Ovary (tissue), 10 donors: ENCODE measurements at places on chromosomes 5 and 9. TPM values are rescaled to one million over a fixed set of nuclear protein-coding genes. Genes with fewer than 3 reads are reported as not detected.

DNA sequence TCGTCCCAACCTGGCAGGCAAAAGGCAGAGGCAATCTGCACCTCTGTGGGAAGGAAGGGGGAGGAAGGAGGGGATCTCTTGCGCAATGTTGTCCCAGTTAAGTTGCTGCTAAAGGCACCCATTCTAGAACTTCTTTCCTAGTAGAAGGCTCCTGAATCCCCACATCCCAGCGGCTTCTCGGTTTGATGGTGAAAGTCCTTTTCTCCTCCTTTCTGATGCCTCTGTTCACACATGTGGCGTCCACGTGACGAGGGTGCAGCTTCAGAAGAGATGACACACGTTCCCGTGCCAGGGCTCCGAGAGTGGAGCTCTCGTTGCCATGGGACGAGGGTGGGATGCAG lies 96.9 kb upstream of the FCN2 start:
- H3K27ac ChIP-seq: no peak overlapping the region
- no peak overlapping the region for H3K4me3 ChIP-seq
- no peaks in the 10 kb centered on the region for H3K4me1 ChIP-seq
- peak; percentile 64 for DNase-seq
- H3K36me3 ChIP-seq: no peaks in the 10 kb centered on the region
- no peaks in the 10 kb centered on the region for H3K27me3 ChIP-seq

DNA sequence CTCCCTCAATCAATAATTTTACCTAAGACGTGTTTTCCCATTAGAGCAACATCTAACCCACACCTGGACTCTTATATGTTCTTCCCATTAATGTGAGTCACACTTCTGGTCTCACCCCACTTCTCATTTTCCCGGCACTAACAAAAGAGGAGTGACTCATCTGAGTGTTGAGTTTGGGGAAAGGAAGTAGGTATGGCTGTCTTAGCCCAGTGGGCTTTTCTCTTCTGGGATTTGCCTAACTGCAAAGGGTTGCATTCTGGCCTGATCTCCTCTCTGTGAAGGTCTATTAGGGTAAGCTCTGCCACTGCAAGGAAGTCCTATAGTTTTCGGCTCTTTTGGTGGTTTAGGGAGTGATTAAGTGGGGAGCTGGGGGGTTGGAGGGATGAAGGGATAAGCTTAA lies 195.6 kb downstream of the KIAA0825 start:
- no peak for DNase-seq
- no peak overlapping the region for H3K4me3 ChIP-seq
- H3K27ac ChIP-seq: no peak overlapping the region
- H3K4me1 ChIP-seq: no peaks in the 10 kb centered on the region
- no peaks in the 10 kb centered on the region for H3K36me3 ChIP-seq
- H3K27me3 ChIP-seq: no peaks in the 10 kb centered on the region

GRCh38 chr9:35994959-35995358 lies 37.0 kb upstream of the OR2S2 start:
- no peak overlapping the region for H3K27ac ChIP-seq
- no peak overlapping the region for H3K4me3 ChIP-seq
- H3K27me3 ChIP-seq: no peaks in the 10 kb centered on the region
- H3K4me1 ChIP-seq: no peaks in the 10 kb centered on the region
- no peak for DNase-seq

Gene PTGES
- total RNA-seq: 1.8 TPM

Gene RASEF
- total RNA-seq: 0.08 TPM

Gene PLCXD3
- 44.4 TPM for total RNA-seq

Gene PCDHGC4
- 3.6 TPM for total RNA-seq

- no peak for DNase-seq
- H3K4me1 ChIP-seq: no peaks in the 10 kb centered on the region
- H3K36me3 ChIP-seq: no peaks in the 10 kb centered on the region
- no peaks in the 10 kb centered on the region for H3K27me3 ChIP-seq
Observed at GRCh38 chr5:123997462-123998215, 485.7 kb downstream of the CSNK1G3 start.

DNA sequence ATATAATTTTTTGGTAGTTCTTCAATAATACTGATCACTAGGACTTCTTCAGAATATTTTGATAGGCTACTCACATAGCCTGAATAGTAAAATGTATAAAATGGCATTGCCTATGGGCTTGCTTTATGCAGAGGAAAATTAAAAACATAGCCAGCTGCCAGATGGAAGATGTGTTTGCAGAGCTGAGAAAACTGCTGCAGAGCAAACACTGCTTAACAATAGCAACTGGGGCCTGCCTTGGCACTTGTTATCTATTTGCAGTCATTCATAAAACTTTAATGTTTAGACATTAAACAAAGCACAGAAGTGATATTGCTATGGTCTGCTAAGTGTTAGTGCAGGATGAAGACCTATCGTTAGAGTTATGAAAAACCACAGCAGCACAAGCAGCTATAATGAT lies 151.5 kb upstream of the SMC2 start:
- no peak overlapping the region for H3K4me3 ChIP-seq
- DNase-seq: no peak
- no peaks in the 10 kb centered on the region for H3K36me3 ChIP-seq
- H3K4me1 ChIP-seq: no peaks in the 10 kb centered on the region
- no peak overlapping the region for H3K27ac ChIP-seq
- H3K27me3 ChIP-seq: no peaks in the 10 kb centered on the region

DNA sequence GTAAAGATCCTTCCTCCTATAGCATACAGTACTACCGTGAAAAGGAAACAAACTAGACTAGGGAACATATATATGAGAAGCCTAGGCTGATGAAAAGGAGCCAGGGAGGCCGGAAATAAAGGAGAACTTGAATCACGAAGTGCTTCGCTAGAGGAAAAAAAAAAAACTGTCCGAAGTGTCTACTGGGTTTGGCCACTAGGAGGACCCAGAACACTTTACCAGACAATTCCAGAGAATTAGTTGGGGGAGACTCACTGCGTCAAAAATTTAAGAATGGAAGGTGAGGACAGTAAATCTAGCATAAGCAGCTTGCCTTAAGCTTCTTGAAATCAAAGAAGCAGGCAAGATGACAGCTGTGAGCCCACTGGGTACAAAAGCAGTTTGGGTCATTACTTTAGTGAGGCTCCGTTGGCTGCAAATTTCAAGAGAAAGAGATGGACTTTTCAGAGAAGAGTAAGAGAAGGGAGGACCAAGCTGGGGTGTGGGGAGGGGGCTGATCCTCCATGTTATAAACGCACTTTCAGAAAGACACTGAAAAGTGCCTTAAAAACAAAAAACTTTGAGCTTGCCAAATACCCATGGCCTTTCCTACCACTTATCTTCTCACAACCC lies 47.4 kb downstream of the P4HA2 start:
- H3K27me3 ChIP-seq: no peaks in the 10 kb centered on the region
- no peaks in the 10 kb centered on the region for H3K36me3 ChIP-seq
- no peaks in the 10 kb centered on the region for H3K4me1 ChIP-seq
- H3K27ac ChIP-seq: no peak overlapping the region
- DNase-seq: no peak
- no peak overlapping the region for H3K4me3 ChIP-seq

GRCh38 chr5:105868038-105868780 lies 1802.5 kb downstream of the EFNA5 start:
- DNase-seq: no peak
- no peaks in the 10 kb centered on the region for H3K27me3 ChIP-seq
- H3K27ac ChIP-seq: no peak overlapping the region
- no peaks in the 10 kb centered on the region for H3K36me3 ChIP-seq
- H3K4me1 ChIP-seq: peaks cover 3% of the 10 kb centered on the region

Gene LCN15
- total RNA-seq: not detected

DNA sequence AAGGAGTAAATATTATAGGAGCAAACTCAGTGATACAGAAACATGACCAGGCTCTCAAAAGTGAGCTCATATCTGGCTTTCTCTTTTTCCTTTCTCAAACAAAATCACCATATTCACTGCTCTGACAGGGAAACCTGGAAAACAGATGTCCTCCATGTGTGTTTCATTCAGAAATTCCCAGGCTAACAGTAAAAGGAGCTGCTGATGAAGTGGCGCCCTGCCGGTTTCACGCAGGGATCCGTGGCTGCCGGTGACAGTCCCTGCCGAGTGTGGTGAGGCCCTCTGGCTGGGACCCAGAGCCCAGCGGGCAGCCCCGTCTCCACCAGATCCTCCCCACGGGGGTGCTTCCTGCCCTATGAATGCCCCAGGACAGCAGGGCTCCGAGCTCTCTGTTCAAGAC lies 208.1 kb downstream of the GNA14 start:
- H3K27me3 ChIP-seq: no peaks in the 10 kb centered on the region
- no peak overlapping the region for H3K4me3 ChIP-seq
- peaks cover 3% of the 10 kb centered on the region for H3K4me1 ChIP-seq
- no peaks in the 10 kb centered on the region for H3K36me3 ChIP-seq
- no peak overlapping the region for H3K27ac ChIP-seq

DNA sequence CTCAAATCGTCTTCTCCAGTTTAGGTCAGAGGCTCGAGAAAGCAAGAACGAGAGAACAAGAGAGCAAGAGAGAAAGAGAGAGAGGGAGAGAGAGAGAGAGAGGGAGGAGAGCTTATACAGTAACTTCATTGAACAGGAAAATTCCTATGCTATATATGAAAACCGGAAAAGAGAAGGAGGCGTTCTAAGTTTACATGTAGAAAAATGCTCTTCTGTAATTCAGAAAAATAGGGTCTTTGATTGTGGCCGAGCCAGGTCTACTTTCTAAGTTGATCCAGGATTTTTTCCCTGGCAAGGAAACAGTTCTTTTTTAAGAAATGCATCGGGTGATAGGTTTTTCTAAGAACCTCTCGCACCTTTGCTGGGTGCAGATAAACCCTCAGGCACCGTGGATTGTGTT lies 29.5 kb downstream of the COL15A1 start:
- no peak overlapping the region for H3K27ac ChIP-seq
- no peaks in the 10 kb centered on the region for H3K27me3 ChIP-seq
- H3K4me3 ChIP-seq: no peak overlapping the region
- H3K36me3 ChIP-seq: no peaks in the 10 kb centered on the region

- no peaks in the 10 kb centered on the region for H3K36me3 ChIP-seq
- H3K4me1 ChIP-seq: no peaks in the 10 kb centered on the region
Observed at GRCh38 chr5:62707563-62707962, 128.9 kb downstream of the LRRC70 start.

DNA sequence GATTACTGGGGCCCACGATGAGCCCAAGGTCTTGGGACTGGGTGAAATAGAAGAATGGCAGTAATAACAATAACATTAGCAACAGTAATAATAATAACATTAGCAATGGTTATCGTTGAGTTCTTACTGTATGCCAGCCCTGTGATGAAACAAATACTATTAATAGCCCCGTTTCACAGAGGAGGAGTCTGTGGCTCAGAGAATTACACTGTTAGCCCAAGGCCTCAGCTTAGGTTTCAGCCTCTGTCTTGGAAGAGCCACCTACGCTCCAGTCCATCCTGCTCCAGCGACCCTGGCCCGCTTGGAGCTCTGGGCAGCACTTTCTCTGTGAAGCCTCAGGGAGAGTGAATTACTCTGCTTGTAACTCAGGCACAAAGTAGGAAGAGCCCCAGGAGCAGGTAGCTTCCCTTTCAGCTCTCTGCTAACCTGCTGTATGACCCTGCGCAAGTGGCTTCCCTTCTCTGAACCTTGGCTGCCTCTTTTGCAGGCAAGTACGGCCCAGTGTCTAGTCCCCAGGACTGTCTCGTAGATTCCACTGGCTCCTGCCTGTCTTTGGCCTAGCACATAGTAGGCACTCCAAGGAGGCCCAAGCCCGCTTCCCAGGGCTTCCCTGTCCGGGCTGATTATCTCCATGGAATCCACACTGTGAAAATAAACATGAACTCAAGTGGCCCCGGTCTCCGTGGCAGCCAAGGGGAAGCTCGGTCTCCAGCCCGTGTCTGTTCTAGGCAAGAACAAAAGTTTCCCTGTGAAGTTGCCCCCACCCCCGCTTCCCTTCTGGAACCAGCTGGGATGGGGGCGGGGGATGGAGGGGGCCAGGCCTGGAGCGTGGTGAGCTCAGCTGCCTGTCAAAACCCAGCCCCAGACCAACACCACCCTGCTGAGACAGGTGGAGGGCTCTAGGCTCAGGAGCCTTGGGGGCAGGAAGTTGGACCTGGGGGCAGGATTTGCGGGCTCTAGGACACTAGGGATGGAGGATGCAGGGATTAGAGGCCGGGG lies 26.2 kb upstream of the LMX1B start:
- no peak overlapping the region for H3K27ac ChIP-seq
- no peak overlapping the region for H3K4me3 ChIP-seq

Gene ARL14EPL
- not detected for total RNA-seq

DNA sequence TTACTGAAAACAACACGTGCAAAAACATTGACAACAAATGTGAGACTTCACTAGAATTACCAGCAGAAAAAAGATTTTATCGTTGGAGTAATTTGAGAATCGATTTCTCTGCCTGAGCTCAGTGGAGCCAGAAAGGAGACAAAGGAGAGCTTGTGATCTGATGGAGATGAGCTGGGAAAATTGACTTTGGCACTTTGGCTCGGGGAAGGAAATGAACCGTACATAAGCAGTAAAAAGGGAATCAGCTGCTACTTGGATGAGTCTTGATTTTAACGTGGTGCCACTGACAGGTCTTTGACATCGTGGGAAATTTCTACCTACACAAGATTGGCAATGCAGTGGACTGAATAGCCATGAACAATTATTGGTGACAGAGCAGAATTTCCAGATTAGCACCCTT lies 244.7 kb upstream of the RPS23 start:
- no peaks in the 10 kb centered on the region for H3K4me1 ChIP-seq
- no peak for DNase-seq
- H3K36me3 ChIP-seq: no peaks in the 10 kb centered on the region
- H3K4me3 ChIP-seq: no peak overlapping the region
- H3K27ac ChIP-seq: no peak overlapping the region
